Activated CD4-positive, alpha-beta T cell treated with anti-CD3 and anti-CD28 coated beads, Interleukin-2, amount 10 ng/mL, durations not matched to agents 7 days and 5 days (primary cell): ENCODE measurements at places on chromosomes 1 and 21. TPM values are rescaled to one million over a fixed set of nuclear protein-coding genes. Genes with fewer than 3 reads are reported as not detected.

FMO4 gene
- total RNA-seq: 1.7 TPM

GRCh38 chr1:247357052-247357780 is 25.5 kb upstream of the ZNF496 start:
- H3K27me3 ChIP-seq: peaks cover 10% of the 10 kb centered on the region
- no peak overlapping the region for H3K4me3 ChIP-seq
- H3K36me3 ChIP-seq: no peaks in the 10 kb centered on the region
- H3K4me1 ChIP-seq: no peaks in the 10 kb centered on the region
- no peak for DNase-seq
- H3K27ac ChIP-seq: no peak overlapping the region

DNA sequence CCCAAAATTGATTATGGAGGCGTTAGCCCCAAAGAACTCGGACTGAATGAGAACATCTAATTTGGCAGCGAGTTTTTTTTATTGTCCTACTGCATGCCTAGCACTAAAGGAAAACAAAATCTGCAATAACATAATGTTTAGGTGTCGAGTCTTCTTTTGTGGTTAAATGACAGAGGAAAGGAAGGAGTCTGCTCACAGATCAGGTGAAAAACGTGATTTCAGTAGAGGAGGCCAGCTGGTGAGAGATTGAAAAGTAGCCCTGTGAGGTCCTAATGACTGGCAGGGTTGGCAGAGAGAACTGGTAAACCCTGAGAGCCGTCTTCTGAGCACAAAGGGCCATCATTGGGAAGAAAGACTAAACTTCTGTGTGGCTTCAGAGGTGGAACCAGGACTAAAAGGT is 24.2 kb downstream of the WDTC1 start:
- H3K27me3 ChIP-seq: no peaks in the 10 kb centered on the region
- DNase-seq: no peak
- peaks cover 17% of the 10 kb centered on the region for H3K4me1 ChIP-seq
- H3K4me3 ChIP-seq: no peak overlapping the region

- no peaks in the 10 kb centered on the region for H3K36me3 ChIP-seq
- H3K4me1 ChIP-seq: no peaks in the 10 kb centered on the region
- no peak overlapping the region for H3K4me3 ChIP-seq
Measured at GRCh38 chr1:82065916-82066315, 265.2 kb downstream of the ADGRL2 start.

GRCh38 chr1:60245324-60245723 is 171.8 kb upstream of the C1orf87 start:
- H3K27ac ChIP-seq: no peak overlapping the region
- H3K36me3 ChIP-seq: no peaks in the 10 kb centered on the region
- H3K4me3 ChIP-seq: no peak overlapping the region
- H3K27me3 ChIP-seq: no peaks in the 10 kb centered on the region
- no peaks in the 10 kb centered on the region for H3K4me1 ChIP-seq

DNA sequence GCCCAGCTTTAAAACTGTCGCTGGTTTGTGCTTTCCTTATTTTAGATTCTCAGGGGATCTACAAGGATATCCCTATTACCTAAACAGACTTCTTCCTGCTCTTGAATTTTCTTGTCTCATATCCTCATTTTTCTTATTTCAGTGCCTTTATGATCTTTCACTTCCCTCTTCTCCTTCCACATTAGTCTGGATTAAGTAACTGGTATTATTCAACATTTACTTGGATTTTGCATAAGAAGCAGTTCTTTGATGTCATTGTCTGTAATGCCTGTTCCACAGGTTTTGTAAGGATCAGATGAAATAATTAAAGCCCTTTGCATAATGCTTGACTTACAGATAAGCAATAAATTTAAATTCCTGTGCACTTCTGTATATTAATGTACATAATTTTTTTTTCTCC is 26.5 kb downstream of the CXADR start:
- no peak overlapping the region for H3K4me3 ChIP-seq
- no peaks in the 10 kb centered on the region for H3K36me3 ChIP-seq
- DNase-seq: no peak
- H3K27ac ChIP-seq: no peak overlapping the region
- H3K4me1 ChIP-seq: no peaks in the 10 kb centered on the region

DNA sequence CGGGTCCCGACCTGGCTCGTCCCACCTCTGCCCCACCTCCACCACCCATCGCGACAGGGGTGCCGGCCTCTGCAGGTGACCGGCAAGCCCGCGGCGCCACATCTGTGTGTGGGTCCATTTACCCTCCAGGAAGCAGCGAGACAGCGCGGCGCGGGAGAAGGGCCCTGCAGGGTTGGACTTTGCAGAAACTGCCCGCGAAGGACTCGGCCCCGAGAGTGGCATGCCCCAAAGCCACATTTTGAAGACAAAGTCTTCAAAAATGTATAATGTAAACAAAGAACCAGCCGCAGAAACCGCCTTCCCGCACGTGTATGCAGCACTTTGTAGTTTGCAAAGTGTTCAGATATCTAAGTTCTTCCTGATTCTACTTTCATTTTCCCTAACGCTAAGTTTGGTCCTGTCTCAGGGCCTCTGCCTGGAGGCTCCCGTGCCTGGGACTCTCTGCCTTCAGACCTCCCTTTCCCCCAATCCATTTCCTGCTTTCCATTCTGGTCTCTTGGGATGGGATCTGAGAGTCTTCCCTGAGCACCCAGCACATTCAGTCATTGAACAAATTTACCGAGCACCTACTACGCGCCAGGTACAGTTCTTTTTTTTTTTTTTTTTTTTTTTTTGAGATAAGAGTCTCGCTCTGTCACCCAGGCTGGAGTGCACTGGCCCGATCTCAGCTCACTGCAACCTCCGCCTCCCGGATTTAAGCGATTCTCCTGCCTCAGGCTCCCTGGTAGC is 524 bp upstream of the TMCO4 start:
- DNase-seq: peak; percentile 70
- H3K36me3 ChIP-seq: no peaks in the 10 kb centered on the region
- peaks cover 22% of the 10 kb centered on the region for H3K4me1 ChIP-seq
- peaks cover 7% of the 10 kb centered on the region for H3K27me3 ChIP-seq
- peak overlapping the region; percentile 88 for H3K27ac ChIP-seq

- no peak for DNase-seq
- H3K27ac ChIP-seq: no peak overlapping the region
- H3K4me3 ChIP-seq: no peak overlapping the region
- no peaks in the 10 kb centered on the region for H3K4me1 ChIP-seq
Measured at GRCh38 chr1:186980400-186980799, 151.7 kb downstream of the PLA2G4A start.

CLCN6 gene
- total RNA-seq: 15.7 TPM

ASPM gene
- 104 TPM for total RNA-seq

- H3K27me3 ChIP-seq: no peaks in the 10 kb centered on the region
- no peak overlapping the region for H3K27ac ChIP-seq
- no peaks in the 10 kb centered on the region for H3K4me1 ChIP-seq
- H3K4me3 ChIP-seq: no peak overlapping the region
- no peaks in the 10 kb centered on the region for H3K36me3 ChIP-seq
Measured at GRCh38 chr1:189657715-189658114, 819.9 kb downstream of the BRINP3 start.

GRCh38 chr1:85220756-85221201 is 20.0 kb upstream of the SYDE2 start:
- no peak overlapping the region for H3K27ac ChIP-seq
- DNase-seq: no peak
- no peak overlapping the region for H3K4me3 ChIP-seq
- no peaks in the 10 kb centered on the region for H3K4me1 ChIP-seq

GRCh38 chr1:57422271-57423134 is 1.4 kb downstream of the DAB1 start:
- no peak overlapping the region for H3K4me3 ChIP-seq
- no peak for DNase-seq
- no peaks in the 10 kb centered on the region for H3K36me3 ChIP-seq

DNA sequence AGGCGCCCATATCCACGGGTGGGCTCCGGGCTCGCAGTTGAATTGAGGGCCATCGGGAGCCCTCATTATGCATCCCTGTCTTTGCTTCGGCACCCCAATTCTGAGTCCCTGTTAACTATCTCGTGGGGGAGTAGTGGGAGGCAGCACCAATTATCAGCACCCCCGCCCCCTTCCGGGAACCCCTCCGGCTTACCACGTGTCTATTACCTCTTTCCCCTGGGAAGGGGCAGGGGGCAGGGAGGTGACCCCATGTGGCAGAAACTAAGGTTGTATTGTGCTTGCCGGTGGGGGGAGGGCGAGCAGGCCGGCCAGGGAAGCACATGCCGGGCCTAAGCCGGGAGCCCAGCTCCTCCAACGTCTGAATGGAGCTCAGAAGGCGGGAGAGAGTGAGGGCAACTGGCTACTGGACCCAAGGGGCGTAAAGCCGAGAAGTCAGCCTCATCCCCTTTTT is 1.0 kb downstream of the LIN28A start:
- H3K36me3 ChIP-seq: no peaks in the 10 kb centered on the region
- peaks cover 73% of the 10 kb centered on the region for H3K27me3 ChIP-seq

DNA sequence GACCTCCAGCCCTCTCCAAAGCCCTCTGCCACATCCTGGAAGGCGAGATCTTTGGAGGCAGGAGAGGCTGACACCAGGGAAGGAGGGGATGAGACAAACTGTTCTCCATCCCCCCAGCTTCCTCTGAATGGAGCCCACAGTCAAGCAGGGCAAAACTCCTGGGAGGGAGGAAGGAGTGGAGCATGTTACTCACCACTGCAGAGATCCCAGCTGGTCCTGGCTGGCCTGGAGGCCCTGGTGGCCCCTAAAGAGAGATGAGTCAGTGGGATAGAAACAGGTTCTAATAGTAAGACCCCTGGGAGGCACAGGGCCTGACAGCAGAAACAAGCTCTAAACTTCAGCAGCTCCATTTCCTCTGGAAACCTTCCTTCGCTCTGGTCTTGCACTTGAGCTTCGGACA is 14.0 kb upstream of the PEF1 start:
- H3K27ac ChIP-seq: no peak overlapping the region
- no peak overlapping the region for H3K4me3 ChIP-seq
- no peaks in the 10 kb centered on the region for H3K4me1 ChIP-seq
- H3K27me3 ChIP-seq: no peaks in the 10 kb centered on the region
- no peak for DNase-seq

GRCh38 chr1:90718411-90719329 is 1.6 kb upstream of the BARHL2 start:
- DNase-seq: no peak
- H3K4me1 ChIP-seq: peaks cover 21% of the 10 kb centered on the region
- H3K36me3 ChIP-seq: peaks cover 9% of the 10 kb centered on the region
- H3K27me3 ChIP-seq: peaks cover 86% of the 10 kb centered on the region

ADORA3 gene
- total RNA-seq: 0.15 TPM

DNA sequence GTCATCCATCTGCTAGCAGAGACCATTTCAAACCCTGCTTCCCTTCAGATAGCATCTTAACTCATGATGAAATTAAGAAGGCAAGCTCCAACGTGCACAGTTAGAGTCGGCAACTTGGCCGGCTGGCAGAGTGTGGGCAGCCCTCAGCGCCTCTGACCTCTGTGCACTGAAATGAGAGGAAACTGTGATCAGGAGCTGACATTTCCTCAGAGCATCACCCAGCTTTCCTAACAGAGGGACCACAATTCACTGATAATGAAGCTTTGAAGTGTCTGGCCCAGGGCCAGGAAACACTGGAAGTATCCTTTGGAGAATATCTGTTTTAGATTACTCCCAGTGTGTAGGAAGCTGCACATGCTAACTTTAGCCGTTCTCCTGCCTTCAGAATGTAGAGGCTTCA is 145.0 kb upstream of the ZC3H11B start:
- no peaks in the 10 kb centered on the region for H3K36me3 ChIP-seq
- H3K4me1 ChIP-seq: no peaks in the 10 kb centered on the region
- H3K27me3 ChIP-seq: no peaks in the 10 kb centered on the region
- no peak for DNase-seq
- H3K27ac ChIP-seq: no peak overlapping the region
